ENCODE measurements at places on chromosomes 3 and 15.

- no peak for DNase-seq
Measured at GRCh38 chr15:48888191-48888590, 10.3 kb downstream of the EID1 start.

GRCh38 chr3:186476044-186476468, 68.1 kb downstream of the CRYGS start:
- DNase-seq: no peak

- DNase-seq: no peak
Measured at GRCh38 chr3:123568034-123568433, 16.8 kb downstream of the HACD2 start.

DNA sequence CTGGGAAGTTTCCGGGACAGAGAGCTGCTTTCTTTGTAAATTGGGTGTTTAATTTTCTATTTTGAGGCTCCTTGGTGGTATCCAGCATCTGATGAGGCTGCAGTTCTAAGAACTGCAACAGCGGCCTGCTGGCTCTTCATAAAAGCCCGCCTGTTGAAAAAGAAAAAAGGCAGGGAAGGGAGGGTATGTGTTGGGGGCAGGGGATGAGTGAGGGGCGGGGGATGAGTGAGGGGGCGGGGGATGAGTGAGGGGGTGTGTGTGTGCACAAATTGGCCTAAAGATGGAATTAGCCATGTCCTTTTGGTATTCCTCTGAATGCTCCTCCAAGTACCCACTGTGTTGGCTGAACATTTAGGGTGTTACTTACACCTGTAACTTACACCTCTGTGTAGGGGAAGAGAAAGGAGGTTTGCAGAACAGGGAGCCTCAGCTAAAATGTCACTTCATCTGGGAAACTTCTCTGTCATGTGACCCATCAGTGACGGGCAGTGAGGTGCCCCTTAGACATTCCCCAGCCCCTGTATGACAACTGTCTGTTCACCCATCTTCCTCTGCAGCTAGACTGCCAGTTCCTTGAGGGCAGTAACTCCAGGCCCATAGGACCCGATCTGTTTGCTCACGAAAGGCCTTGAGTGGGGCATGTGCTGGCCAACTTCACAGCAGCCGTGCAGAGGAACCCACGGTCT, 57.6 kb downstream of the LRIG1 start:
- no peak for DNase-seq

- peak; percentile 75 for DNase-seq
Measured at GRCh38 chr3:121995161-121996137, 26.6 kb downstream of the ILDR1 start.

- DNase-seq: no peak
Measured at GRCh38 chr15:57640930-57641682, 49.4 kb downstream of the MYZAP start.

- DNase-seq: no peak
Measured at GRCh38 chr3:157632075-157632474, 128.9 kb upstream of the VEPH1 start.
